ENCODE measurements at places on chromosomes 16 and 17.

GRCh38 chr16:85126705-85127378 lies 14.6 kb upstream of the CIBAR2 start:
- peak; percentile 17 for DNase-seq

- DNase-seq: no peak
Observed at GRCh38 chr16:62738666-62739460, 702.6 kb upstream of the CDH8 start.

GRCh38 chr16:86906623-86907022 lies 328.3 kb downstream of the FOXL1 start:
- no peak for DNase-seq

- no peak for DNase-seq
Observed at GRCh38 chr17:67647482-67647881, 70.3 kb upstream of the NOL11 start.

- DNase-seq: no peak
Observed at GRCh38 chr16:50626868-50627267, 54.2 kb downstream of the SNX20 start.

- no peak for DNase-seq
Observed at GRCh38 chr17:57422574-57423164, 166.3 kb downstream of the MSI2 start.

GRCh38 chr16:81483064-81483969 lies 38.7 kb downstream of the CMIP start:
- no peak for DNase-seq

GRCh38 chr17:72466199-72466598 lies 345.4 kb downstream of the SOX9 start:
- no peak for DNase-seq

- no peak for DNase-seq
Observed at GRCh38 chr16:68130520-68130919, 45.4 kb downstream of the NFATC3 start.

GRCh38 chr16:71552698-71553503 lies 24.0 kb downstream of the TAT start:
- DNase-seq: no peak

DNA sequence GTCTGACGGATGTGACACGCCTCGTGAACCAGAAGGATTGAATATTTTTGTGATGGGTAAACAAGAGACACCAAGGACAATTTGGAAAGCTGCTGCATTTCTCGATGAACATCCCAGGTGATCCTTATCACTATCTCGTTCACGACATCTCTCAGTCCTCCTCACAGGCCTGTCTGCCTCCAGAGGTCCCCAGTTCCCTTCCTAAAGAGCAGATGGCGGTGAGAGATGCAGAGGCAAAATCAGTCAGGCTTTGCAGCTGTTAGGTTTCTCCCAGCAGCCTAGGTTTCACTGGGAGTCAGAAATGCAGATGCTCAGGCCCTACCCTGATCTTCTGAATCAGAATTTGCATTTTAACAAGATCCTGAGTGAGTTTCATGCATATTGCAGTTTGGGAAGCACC lies 23.6 kb downstream of the SCPEP1 start:
- no peak for DNase-seq

GRCh38 chr17:82237746-82238471 lies 9.1 kb downstream of the SLC16A3 start:
- DNase-seq: no peak

GRCh38 chr17:49132317-49132698 lies 261 bp upstream of the B4GALNT2 start:
- DNase-seq: no peak

DNA sequence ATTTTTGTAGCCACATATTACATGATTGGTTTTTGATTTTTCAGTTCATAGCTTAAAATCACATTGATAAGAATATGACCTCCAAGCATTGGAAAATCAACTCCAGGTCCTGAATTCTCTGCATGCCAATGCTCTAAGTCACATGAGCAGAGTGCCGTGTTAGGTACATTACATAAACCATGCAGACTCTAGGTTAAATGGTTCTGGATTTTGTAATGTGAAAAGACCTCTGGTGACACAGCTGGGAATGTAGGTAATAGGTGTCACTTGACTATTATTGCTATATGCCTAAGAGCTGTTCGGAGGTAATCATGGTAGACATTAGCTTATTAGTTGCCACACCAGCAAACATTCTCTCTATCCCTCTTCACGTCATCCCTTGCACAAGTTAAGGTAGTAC lies 231.1 kb upstream of the SALL1 start:
- no peak for DNase-seq

- DNase-seq: no peak
Observed at GRCh38 chr16:26500326-26500725, 566.4 kb upstream of the C16orf82 start.

Data from activated T-cell treated with anti-CD3 and anti-CD28 coated beads for 48 hours (primary cell).